ENCODE measurements at places on chromosomes 4 and X.
A peak's percentile ranks its signal among the peaks of the same experiment; 100 is the strongest.

GRCh38 chr4:108901291-108901690, 138.4 kb upstream of the ETNPPL start:
- no peak for DNase-seq

DNA sequence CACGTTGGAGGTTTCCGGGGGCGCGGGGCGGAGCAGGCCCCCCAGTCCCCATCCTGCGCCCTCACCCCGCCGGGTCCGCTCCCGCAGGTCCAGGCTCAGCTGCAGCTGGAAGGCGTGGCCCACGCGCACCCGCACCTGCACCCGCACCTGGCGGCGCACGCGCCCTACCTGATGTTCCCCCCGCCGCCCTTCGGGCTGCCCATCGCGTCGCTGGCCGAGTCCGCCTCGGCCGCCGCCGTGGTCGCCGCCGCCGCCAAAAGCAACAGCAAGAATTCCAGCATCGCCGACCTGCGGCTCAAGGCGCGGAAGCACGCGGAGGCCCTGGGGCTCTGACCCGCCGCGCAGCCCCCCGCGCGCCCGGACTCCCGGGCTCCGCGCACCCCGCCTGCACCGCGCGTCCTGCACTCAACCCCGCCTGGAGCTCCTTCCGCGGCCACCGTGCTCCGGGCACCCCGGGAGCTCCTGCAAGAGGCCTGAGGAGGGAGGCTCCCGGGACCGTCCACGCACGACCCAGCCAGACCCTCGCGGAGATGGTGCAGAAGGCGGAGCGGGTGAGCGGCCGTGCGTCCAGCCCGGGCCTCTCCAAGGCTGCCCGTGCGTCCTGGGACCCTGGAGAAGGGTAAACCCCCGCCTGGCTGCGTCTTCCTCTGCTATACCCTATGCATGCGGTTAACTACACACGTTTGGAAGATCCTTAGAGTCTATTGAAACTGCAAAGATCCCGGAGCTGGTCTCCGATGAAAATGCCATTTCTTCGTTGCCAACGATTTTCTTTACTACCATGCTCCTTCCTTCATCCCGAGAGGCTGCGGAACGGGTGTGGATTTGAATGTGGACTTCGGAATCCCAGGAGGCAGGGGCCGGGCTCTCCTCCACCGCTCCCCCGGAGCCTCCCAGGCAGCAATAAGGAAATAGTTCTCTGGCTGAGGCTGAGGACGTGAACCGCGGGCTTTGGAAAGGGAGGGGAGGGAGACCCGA, 14.0 kb downstream of the SHOX start:
- DNase-seq: no peak

GRCh38 chrX:103503163-103503852, 16.0 kb downstream of the RAB40A start:
- DNase-seq: no peak

DNA sequence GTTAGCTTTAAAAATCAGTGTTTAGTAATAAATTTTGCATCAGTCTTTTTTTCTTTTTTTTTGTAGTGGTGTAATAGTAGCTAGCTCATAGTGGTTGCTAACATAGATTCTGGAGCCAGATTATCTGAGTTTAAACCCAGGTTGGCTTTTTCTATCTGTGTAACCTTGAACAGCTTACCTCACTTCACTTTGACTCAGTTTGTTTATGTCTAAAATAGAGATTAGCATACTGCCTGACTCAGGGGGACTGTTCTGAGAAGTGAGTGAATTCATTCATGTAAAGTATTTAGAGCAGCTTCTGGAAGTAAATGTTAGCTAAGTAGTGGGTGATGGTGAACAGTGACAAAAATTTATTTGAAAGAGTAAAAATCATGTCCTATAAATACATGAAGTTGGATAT, 32.9 kb downstream of the CPEB2 start:
- peak; percentile 20 for DNase-seq

DNA sequence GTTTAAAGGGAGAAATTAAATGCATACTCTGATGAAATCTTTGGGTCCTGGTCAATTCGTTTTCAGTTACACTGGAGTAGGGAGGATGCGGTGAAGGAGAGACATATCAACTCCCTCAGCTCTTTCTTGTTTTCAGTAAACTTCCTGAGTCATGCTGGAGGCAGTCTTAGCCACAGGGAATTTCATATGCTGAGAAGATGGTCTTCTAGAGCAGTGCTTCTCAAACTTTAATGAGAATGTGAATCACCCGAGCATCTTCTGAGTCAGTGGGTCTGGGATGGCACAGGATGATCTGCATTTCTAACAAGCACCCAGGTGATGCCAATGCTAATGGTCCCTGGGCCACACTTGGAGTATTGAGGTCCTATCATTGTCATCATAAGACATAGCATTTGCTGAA, 214.5 kb downstream of the KIT start:
- peak; percentile 62 for DNase-seq

- DNase-seq: no peak
Measured at GRCh38 chr4:124534131-124534530, 178.4 kb downstream of the ANKRD50 start.

DNA sequence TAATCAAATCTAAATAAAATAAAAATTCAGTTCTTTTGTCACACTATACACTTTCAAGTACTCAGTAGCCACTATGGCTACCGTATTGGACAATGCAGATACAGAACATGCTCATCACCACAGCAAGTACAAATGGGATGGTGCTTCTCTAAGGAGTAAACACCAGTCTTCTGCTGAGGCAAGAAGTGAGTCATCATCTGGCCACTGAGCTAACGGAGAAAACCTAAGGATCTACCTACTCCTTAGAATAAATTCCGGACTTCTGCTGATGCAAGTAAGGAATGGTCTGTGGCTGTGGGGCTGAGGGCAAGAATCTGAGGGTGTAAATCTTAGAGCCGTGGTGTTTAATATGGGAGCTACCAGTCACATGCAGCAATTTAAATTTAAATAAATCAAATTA, 11.3 kb upstream of the RBMXL3 start:
- DNase-seq: no peak

- no peak for DNase-seq
Measured at GRCh38 chrX:47595716-47596251, 13.5 kb downstream of the TIMP1 start.

DNA sequence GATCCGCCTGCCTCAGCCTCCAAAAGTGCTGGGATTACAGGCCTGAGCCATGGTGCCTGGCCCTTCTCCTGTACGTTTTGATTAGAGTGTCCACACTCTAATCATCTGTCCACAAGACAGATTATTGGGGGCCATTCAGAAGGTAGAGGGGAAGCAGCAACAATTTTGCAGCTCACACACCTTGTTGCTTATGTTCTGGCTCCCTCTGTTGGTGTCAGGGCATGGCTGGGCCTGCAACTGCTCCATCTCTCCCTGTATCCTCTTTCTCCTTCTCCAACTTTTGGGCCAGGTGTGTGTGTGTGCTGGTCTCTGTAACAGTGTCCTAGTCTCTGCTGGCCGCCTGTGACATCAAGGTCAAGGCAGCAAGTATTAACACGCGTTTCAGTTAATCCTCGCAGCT, 125.5 kb upstream of the MBNL3 start:
- peak; percentile 29 for DNase-seq

DNA sequence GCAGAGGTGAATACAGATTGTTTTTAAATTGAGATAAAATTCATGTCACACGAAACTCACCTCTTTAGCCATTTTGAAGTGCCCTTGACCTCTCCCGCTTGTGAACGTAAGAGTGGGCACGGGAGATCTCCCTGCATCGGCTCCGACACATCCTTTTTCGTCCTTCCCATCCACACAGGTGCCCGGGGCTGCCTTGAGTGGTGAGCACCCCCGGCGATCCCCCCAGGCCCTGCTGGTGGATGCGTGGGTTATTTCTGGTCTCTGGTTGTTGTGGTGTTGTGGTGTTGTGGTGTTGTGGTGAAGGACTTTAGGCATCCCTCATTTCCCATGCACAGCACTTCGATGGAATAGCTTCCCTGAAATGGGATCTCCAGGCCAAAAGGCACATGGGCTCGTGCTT, 46.1 kb downstream of the PSAPL1 start:
- DNase-seq: no peak

- DNase-seq: no peak
Measured at GRCh38 chr4:80107374-80107773, 34.3 kb upstream of the ANTXR2 start.

GRCh38 chr4:1400191-1400805, 5.9 kb downstream of the NKX1-1 start:
- no peak for DNase-seq

DNA sequence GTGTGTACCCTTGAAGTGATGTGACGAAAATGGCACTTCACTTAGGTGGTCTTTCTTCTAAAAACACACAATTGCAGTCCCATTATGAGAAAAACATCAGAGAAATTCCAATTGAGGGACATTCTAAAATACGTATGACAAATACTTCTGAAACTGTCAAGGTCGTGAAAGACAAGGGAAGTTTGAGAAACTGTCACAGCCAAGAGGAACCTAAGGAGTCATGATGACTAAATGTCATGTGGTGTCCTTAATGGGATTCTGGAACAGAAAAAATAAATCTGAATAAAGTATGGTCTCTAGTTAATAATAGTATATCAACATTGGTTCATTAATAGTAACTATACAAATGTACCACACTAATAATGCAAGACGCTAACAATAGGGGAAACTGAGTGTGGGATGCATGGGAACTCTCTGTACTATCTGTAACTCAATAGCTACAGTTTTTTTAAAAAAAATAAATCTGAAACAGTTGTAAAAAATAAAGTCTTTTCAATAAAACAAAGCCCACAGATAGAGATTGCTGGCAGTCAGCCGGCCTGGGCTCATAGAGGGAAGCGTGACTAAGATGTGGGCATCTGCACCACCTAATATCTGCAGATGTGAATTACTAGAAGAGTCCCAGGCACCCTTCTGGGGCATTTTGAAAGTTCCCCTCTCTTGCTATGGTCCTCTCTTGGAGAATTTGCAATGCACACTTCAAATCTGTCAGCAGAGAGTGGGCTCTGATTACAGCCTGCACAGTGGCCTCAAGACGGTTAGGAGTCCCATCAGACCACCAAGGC, 47.6 kb downstream of the MID1IP1 start:
- DNase-seq: no peak

GRCh38 chr4:97396097-97396496, 747.2 kb downstream of the STPG2 start:
- peak; percentile 62 for DNase-seq

- no peak for DNase-seq
Measured at GRCh38 chrX:21657318-21658151, 595 bp downstream of the KLHL34 start.

- no peak for DNase-seq
Measured at GRCh38 chr4:54731552-54731951, 73.8 kb downstream of the KIT start.

DNA sequence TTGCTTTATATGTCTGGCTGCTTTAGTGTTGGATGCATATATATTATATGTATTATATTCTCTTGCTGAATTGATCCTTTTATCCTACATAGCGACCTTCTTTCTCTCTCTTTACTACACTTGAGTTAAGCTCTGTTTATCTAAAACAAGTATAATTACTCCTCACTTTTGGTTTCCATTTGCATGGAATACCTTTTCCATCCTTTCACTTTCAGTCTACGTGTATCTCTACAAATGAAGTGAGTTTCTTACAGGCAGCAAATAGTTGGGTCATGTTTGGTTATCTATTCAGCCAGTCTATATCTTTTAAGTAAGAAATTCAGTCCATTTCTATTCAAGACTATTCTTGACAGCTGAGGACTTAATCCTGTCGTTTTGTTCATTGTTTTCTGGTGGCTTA, 167.5 kb upstream of the USP38 start:
- no peak for DNase-seq
